Neural crest cell (in vitro differentiated cells): ENCODE measurements at places on chromosomes 7 and 10. TPM values are rescaled to one million over a fixed set of nuclear protein-coding genes. Genes with fewer than 3 reads are reported as not detected.

Gene C10orf67
- 0.18 and 0.33 TPM in 2 replicates for total RNA-seq

GRCh38 chr7:12800486-12800885, 113.1 kb downstream of the ARL4A start:
- no peaks in the 10 kb centered on the region for H3K36me3 ChIP-seq

DNA sequence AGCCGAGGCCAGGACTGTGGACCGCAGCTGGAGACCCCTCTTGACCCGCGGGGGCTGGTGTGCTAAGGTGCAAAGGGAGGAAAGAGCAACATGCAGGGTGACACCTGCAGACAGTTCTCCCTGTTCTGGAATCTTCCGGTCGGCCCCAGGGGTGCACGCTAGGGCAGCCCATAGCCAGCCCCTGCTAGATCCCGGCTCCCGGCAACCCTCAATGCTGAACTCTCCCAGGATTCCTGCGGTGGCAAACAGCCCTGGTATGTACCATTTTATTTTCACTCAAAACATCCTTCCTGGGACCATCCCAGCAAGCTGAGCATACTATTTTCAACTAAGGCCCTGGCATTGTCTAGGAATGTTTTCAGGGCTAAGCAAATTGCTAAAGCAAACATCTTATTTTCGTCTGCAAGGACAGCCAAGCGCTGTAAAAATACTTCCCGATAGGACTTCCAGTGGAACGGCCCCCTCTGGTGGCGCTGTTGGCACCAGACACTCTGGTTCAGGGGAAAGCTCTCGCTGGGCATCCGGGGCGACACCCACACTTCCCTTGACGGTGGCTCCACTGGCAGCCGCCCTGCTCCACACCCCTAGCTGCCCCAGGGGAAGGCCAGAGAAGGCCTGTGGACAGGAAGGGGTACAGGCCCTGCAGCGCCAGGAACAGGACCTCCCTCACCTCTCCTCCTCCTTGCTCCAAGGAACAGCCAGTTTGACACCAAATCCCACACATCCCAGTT, 99.4 kb downstream of the CTBP2 start:
- peak overlapping the region; percentile 57 for H3K4me3 ChIP-seq
- H3K4me1 ChIP-seq, result peaks cover 85% of the 10 kb centered on the region
- peak overlapping the region; percentile 95 for H3K27ac ChIP-seq
- no peaks in the 10 kb centered on the region for H3K27me3 ChIP-seq
- DNase-seq, result peak; percentile 67

DNA sequence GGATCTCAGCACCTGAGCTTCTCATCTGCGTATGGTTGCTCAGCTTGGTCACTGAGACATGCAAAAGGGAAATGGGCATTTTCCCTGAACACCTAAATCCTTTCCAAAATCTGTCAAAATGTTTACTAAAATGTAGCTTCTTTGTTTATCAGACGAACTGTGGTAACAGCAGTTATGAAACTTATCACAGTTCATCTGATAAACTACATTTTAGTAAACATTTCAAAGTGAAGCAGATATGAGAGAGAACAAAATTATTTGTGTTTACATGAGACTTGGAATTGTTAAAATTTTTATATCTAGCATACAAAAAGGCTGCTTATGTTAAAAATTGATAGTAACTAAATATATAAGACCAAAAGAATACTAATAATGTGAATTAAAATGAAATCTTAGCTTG, 573.4 kb upstream of the C7orf33 start:
- H3K4me3 ChIP-seq, result no peak overlapping the region
- no peaks in the 10 kb centered on the region for H3K4me1 ChIP-seq
- no peak for DNase-seq
- H3K36me3 ChIP-seq, result no peaks in the 10 kb centered on the region
- no peak overlapping the region for H3K27ac ChIP-seq

Gene PTCD1
- total RNA-seq, result 9.7 and 11.1 TPM in 2 replicates

DNA sequence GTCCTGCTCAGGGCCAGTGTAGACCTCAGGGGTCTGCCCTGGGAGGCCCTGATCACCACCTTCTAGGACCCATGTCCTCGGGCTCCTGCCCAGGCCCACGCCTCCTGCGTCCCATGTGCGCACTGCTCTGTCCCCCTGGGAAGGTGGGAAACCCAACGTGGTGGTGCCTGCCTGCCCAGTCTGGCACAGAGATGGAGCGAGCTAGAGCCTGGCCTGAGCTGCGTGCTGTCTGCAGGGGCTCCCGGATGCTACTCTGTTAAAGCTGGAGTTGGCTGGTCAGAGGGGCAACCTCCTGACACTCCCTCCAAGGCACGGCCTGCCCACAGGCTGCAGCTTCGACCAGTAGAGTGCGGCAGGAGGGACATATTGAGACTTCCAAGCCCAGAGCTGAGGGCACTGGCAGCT, 171.7 kb downstream of the DNAJB6 start:
- no peak overlapping the region for H3K27ac ChIP-seq
- DNase-seq, result no peak
- peaks cover 22% of the 10 kb centered on the region for H3K27me3 ChIP-seq
- H3K4me1 ChIP-seq, result peaks cover 3% of the 10 kb centered on the region
- peaks cover 13% of the 10 kb centered on the region for H3K36me3 ChIP-seq
- H3K4me3 ChIP-seq, result no peak overlapping the region

GRCh38 chr7:96823274-96823673, 113.6 kb upstream of the SEM1 start:
- no peaks in the 10 kb centered on the region for H3K36me3 ChIP-seq
- H3K27ac ChIP-seq, result no peak overlapping the region
- no peak overlapping the region for H3K4me3 ChIP-seq
- H3K4me1 ChIP-seq, result no peaks in the 10 kb centered on the region
- H3K27me3 ChIP-seq, result peaks cover 14% of the 10 kb centered on the region

DNA sequence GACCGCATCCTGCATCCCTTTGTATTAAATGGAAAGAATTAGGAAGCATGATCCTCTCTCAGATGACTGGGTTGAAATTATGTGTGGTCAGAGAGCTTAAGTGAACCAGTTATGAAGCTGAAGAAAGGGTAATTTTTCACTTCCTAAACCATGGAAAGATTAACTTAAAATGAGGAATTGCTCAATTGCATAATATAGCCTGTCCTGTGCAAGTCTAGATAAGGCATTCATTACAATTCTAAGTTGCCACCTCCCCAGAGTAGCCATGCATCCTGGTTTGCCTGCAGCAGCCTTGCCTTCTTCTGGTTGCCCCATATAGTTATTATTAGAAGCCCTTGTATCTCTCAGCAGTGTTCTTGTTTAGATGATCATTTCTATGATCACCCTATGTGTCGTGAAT, 45.3 kb downstream of the STARD3NL start:
- no peaks in the 10 kb centered on the region for H3K4me1 ChIP-seq
- DNase-seq, result no peak
- H3K4me3 ChIP-seq, result no peak overlapping the region
- peaks cover 21% of the 10 kb centered on the region for H3K36me3 ChIP-seq
- H3K27me3 ChIP-seq, result no peaks in the 10 kb centered on the region
- H3K27ac ChIP-seq, result no peak overlapping the region

Gene RBP4
- not detected in 2 replicates for total RNA-seq

GRCh38 chr10:29795850-29796249, 161.1 kb upstream of the SVIL start:
- no peak for DNase-seq
- no peaks in the 10 kb centered on the region for H3K27me3 ChIP-seq
- H3K4me3 ChIP-seq, result no peak overlapping the region

Gene GJD4
- not detected in 2 replicates for total RNA-seq

- no peaks in the 10 kb centered on the region for H3K27me3 ChIP-seq
- no peak for DNase-seq
- H3K4me3 ChIP-seq, result no peak overlapping the region
- peaks cover 31% of the 10 kb centered on the region for H3K4me1 ChIP-seq
- peaks cover 5% of the 10 kb centered on the region for H3K36me3 ChIP-seq
Observed at GRCh38 chr10:88165849-88166271, 302.4 kb downstream of the PTEN start.

Gene NUTM2D
- 13.0 and 13.5 TPM in 2 replicates for total RNA-seq

DNA sequence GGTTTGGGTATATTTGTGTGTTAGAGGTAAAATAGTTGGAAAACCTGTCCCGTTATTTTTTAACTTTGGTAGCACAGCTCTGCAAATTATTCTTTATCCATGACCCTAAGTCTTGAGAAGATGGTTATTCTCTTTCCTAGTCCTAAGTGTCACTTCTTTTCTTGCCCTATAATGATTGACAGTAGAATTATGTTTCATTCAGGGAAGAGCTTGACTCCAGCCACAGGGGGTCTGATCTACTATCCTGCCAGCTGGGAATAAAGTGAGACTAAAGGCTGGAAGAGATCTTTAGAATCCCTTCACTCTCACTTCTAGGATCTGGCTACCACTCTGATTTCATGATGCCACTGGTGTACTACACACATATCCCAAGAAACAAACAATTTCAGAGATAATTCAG, 90.4 kb downstream of the PHTF2 start:
- no peaks in the 10 kb centered on the region for H3K27me3 ChIP-seq
- no peak overlapping the region for H3K27ac ChIP-seq
- no peak for DNase-seq
- no peaks in the 10 kb centered on the region for H3K36me3 ChIP-seq

DNA sequence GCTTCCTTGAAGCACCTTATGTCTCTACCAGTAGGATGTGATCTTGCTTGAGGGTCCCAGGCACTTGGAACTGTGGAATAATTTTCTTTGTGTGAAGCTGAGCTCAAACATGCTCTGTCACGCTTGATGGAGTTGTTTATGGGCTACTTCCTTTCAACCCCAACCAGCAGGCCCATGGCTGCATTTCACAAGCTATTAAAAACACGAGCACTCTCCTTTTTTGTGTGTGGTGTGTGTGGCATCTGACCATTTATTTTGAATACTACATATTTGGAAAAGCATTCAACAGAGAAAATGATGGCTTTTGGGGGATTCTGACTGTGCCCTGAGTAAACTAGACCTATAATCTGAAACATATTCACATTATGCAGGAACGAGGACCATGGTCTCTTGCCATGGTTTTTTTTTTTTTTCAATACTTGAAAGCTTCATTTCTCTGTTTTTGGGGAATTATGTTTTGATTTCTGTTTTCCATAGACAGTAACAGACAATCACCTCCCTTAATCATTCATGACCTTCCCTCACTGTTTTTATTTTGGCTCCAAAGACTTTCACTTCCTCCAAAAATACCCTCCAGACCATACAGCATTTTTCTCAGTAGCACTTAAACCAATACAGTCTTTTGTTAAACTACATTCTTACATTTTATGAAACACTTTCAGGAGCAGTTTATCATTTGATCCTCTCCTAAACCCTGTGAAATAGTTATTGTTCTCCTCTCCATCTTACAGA, 233.6 kb upstream of the BMPER start:
- H3K4me3 ChIP-seq, result no peak overlapping the region
- H3K4me1 ChIP-seq, result peaks cover 31% of the 10 kb centered on the region

DNA sequence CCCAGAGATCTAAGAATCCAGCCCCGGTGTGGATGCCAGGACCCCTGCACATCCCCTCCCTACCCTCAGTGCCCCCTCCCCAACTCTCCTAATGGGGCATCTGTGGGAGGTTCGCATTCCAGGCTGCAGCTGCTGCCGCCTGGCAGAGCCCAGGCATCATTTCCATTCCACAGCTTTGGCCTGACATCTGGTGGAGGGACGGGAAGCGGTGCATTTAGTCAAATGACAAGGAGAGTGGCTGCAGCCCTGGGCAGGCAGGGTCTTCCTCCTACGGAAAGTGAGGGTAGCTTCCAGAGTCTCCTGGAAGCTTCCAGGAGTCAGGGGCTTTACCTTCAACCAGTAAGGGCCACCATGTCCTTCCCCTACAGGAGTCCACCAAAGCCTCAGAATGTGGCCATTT, 30.8 kb downstream of the PRLHR start:
- H3K27ac ChIP-seq, result no peak overlapping the region
- H3K36me3 ChIP-seq, result no peaks in the 10 kb centered on the region
- peaks cover 2% of the 10 kb centered on the region for H3K27me3 ChIP-seq
- H3K4me1 ChIP-seq, result no peaks in the 10 kb centered on the region
- no peak for DNase-seq

Gene PRLHR
- not detected in 2 replicates for total RNA-seq

- H3K4me3 ChIP-seq, result no peak overlapping the region
- no peak overlapping the region for H3K27ac ChIP-seq
- H3K27me3 ChIP-seq, result no peaks in the 10 kb centered on the region
- H3K4me1 ChIP-seq, result peaks cover 11% of the 10 kb centered on the region
Observed at GRCh38 chr10:59852670-59853069, 53.7 kb downstream of the CCDC6 start.

GRCh38 chr7:138979988-138980562, 1.1 kb downstream of the KIAA1549 start:
- no peaks in the 10 kb centered on the region for H3K27me3 ChIP-seq
- no peaks in the 10 kb centered on the region for H3K36me3 ChIP-seq
- no peak for DNase-seq
- peak overlapping the region; percentile 99 for H3K4me3 ChIP-seq
- H3K27ac ChIP-seq, result peak overlapping the region; percentile 93

Gene CNTNAP2
- 9.3 and 12.9 TPM in 2 replicates for total RNA-seq

Gene TMEM120A
- total RNA-seq, result 33.4 and 41.8 TPM in 2 replicates

- no peak within 1 kb of the TSS for H3K4me3 ChIP-seq
- DNase-seq, result no peak
- H3K27me3 ChIP-seq, result peaks cover 25% of the 10 kb centered on the region
- H3K27ac ChIP-seq, result no peak within 1 kb of the TSS
- H3K4me1 ChIP-seq, result no peaks in the 10 kb centered on the region
Observed at GRCh38 chr7:44141221-44141850, at the start of gene MYL7. TSS of gene MYL7 (minus strand) at chr7:44141332. CDS start at chr7:44141305, 27 bp downstream.

Gene DOCK4
- total RNA-seq, result 14.1 and 15.3 TPM in 2 replicates

- H3K27me3 ChIP-seq, result no peaks in the 10 kb centered on the region
- H3K4me1 ChIP-seq, result peaks cover 37% of the 10 kb centered on the region
- H3K36me3 ChIP-seq, result peaks cover 5% of the 10 kb centered on the region
- no peak overlapping the region for H3K27ac ChIP-seq
Observed at GRCh38 chr7:138958391-138958956, 22.7 kb downstream of the KIAA1549 start.

Gene CHN2
- total RNA-seq, result 15.4 and 15.9 TPM in 2 replicates

DNA sequence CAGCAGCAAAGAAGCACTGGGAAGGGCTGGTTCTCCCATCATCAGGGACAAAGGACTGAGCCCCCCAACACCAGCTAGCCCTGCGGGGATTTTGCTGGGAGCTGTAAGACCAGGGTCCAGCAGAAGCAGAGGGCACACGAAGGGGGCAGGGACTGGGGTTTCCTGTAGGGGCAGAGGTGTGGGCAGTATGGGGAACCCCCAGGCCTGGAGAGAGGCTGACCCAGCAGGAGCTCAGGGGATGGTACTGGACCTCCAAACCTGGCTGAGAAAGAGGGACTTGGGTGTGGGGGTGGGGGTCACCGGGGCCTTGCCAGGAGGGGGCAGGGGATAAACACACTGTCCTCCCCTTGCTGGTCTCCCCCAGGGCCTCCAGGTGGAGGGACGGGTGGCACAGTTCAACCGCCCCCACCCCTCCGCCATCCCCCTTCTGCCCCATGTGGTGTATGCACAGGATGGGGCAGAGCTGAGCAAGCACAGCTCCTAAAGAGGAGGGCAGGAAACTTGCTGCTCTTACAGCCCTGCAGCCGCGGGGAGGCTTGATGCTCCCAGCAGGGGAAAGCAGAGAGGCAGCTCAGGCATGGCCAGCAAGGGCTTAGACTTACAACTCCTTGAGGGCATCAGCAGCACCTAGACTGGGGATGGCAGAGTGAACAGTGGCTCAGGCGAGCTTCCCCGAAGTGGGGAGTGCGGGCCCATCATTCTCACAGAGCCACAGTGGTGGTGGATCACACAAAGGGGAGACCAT, 12.4 kb upstream of the RET start:
- no peak for DNase-seq
- H3K27me3 ChIP-seq, result no peaks in the 10 kb centered on the region
- H3K4me3 ChIP-seq, result no peak overlapping the region
- no peaks in the 10 kb centered on the region for H3K36me3 ChIP-seq
- H3K27ac ChIP-seq, result peak overlapping the region; percentile 50

GRCh38 chr10:71260622-71261325, 48.4 kb downstream of the UNC5B start:
- no peak overlapping the region for H3K4me3 ChIP-seq
- H3K27me3 ChIP-seq, result peaks cover 15% of the 10 kb centered on the region
- DNase-seq, result no peak
- peaks cover 31% of the 10 kb centered on the region for H3K4me1 ChIP-seq
